A549 treated with Hydrocortisone at 1 μM for 4 hours (cell line): ENCODE measurements at places on chromosomes 16 and 17. TPM values are rescaled to one million over a fixed set of nuclear protein-coding genes. Genes with fewer than 3 reads are reported as not detected.

The AANAT gene
- total RNA-seq, result 0.22 to 0.49 TPM (median 0.32 TPM) in 5 replicates

The COPZ2 gene
- 11.4 to 20.3 TPM (median 18.1 TPM) in 5 replicates for total RNA-seq

The SCGB1C2 gene
- total RNA-seq, result not detected in 5 replicates

The IL34 gene
- 0.26 to 0.72 TPM (median 0.38 TPM) in 5 replicates for total RNA-seq

The VASN gene
- total RNA-seq, result 4.0 to 6.0 TPM (median 5.5 TPM) in 5 replicates

The TMED6 gene
- total RNA-seq, result 0.18 TPM in 1 of 5 replicates, not detected in the others

The TVP23A gene
- 0.08 to 0.18 TPM (median 0.13 TPM) in 5 replicates for total RNA-seq

The TMEM235 gene
- total RNA-seq, result not detected in 5 replicates

The CXCL16 gene
- total RNA-seq, result 13.6 to 19.1 TPM (median 15.5 TPM) in 5 replicates

The CLEC10A gene
- total RNA-seq, result not detected in 5 replicates

The NOG gene
- total RNA-seq, result 0.58 to 1.1 TPM (median 0.91 TPM) in 5 replicates

The SPHK1 gene
- total RNA-seq, result 32.8 to 45.8 TPM (median 40.0 TPM) in 5 replicates

The SYNGR3 gene
- total RNA-seq, result 5.7 to 8.9 TPM (median 7.9 TPM) in 5 replicates

The RND2 gene
- total RNA-seq, result 0.07 to 0.22 TPM (median 0.15 TPM) in 5 replicates

The OR3A3 gene
- not detected in 5 replicates for total RNA-seq

The GCGR gene
- 0.08 to 0.47 TPM (median 0.30 TPM) in 5 replicates for total RNA-seq

The HSPB9 gene
- total RNA-seq, result not detected in 5 replicates

The QPRT gene
- 0.53 to 0.90 TPM (median 0.87 TPM) in 5 replicates for total RNA-seq

The MYH2 gene
- total RNA-seq, result not detected in 5 replicates

The ADPRM gene
- 5.6 to 8.8 TPM (median 8.1 TPM) in 5 replicates for total RNA-seq

The TMIGD1 gene
- total RNA-seq, result not detected in 5 replicates

The RPAIN gene
- total RNA-seq, result 30.9 to 41.7 TPM (median 31.9 TPM) in 5 replicates

The PRKCA gene
- 32.9 to 52.3 TPM (median 44.2 TPM) in 5 replicates for total RNA-seq

The SOX9 gene
- 7.3 to 10.5 TPM (median 9.5 TPM) in 5 replicates for total RNA-seq

The ECI1 gene
- 48.0 to 92.1 TPM (median 87.9 TPM) in 5 replicates for total RNA-seq

The SEZ6 gene
- total RNA-seq, result 0.07 TPM in 1 of 5 replicates, not detected in the others

The PRSS21 gene
- 0.16 to 0.32 TPM (median 0.20 TPM) in 3 of 5 replicates, not detected in the others for total RNA-seq

The MRC2 gene
- 36.2 to 55.9 TPM (median 49.5 TPM) in 5 replicates for total RNA-seq
